ENCODE measurements at places on chromosomes 7 and 10. TPM values are rescaled to one million over a fixed set of nuclear protein-coding genes. Genes with fewer than 3 reads are reported as not detected.

Gene DYDC2
- total RNA-seq: not detected

Gene GNAI1
- 44.2 TPM for total RNA-seq

Gene TWIST1
- 18.6 TPM for total RNA-seq

Gene FAM25A
- not detected for total RNA-seq

Gene NPC1L1
- total RNA-seq: not detected

Gene PLXNA4
- total RNA-seq: under 0.01 TPM

Gene GIMAP1
- total RNA-seq: not detected

Gene C7orf57
- total RNA-seq: not detected

Gene TMEM176B
- not detected for total RNA-seq

Gene TSPAN12
- total RNA-seq: 0.72 TPM

Gene VWA2
- total RNA-seq: not detected

Gene CUZD1
- total RNA-seq: 0.56 TPM

Gene TYW1
- total RNA-seq: 23.7 TPM

Gene MRLN
- total RNA-seq: not detected

Gene CRPPA
- total RNA-seq: 1.3 TPM

Gene ARHGEF5
- total RNA-seq: under 0.01 TPM

Gene TEX47
- total RNA-seq: not detected

Gene MYL7
- total RNA-seq: not detected

Gene UNC5B
- 1.6 TPM for total RNA-seq

Gene ZNF511
- total RNA-seq: 13.6 TPM

Gene FFAR4
- total RNA-seq: not detected

Gene C10orf71
- total RNA-seq: not detected

Gene TMEM196
- total RNA-seq: not detected

Gene GSDME
- total RNA-seq: 88.3 TPM

Gene GIMAP6
- not detected for total RNA-seq

Gene TSPAN14
- 13.3 TPM for total RNA-seq

Gene ARHGEF35
- total RNA-seq: not detected

Gene SGCE
- 36.4 TPM for total RNA-seq

Gene EIF3A
- 156 TPM for total RNA-seq

Gene LMBR1
- 30.3 TPM for total RNA-seq

Gene SFR1
- total RNA-seq: 1.6 TPM

Gene C10orf143
- 0.56 TPM for total RNA-seq

Gene SPACDR
- total RNA-seq: 1.1 TPM

Gene FAM237B
- not detected for total RNA-seq

Gene STMP1
- total RNA-seq: 6.1 TPM

Gene ACTA2
- 757 TPM for total RNA-seq

Gene NPY4R2
- 0.36 TPM for total RNA-seq

Gene VSTM4
- 2.5 TPM for total RNA-seq

Gene PRSS37
- total RNA-seq: not detected

Gene MXI1
- 7.5 TPM for total RNA-seq

Gene PTPRE
- total RNA-seq: 0.56 TPM

Gene TUBGCP2
- 72.6 TPM for total RNA-seq

Gene EBLN1
- total RNA-seq: not detected

Gene ERLIN1
- total RNA-seq: 33.9 TPM

Gene MORN4
- total RNA-seq: 3.2 TPM

Gene C10orf105
- total RNA-seq: under 0.01 TPM

Gene AKR1C8
- total RNA-seq: not detected

Gene CHST3
- total RNA-seq: 10.6 TPM
